Activated effector memory CD4-positive, alpha-beta T cell treated with anti-CD3 and anti-CD28 coated beads, Interleukin-2, amount 50 U/mL, for 16 hours (primary cell): ENCODE measurements at places on chromosomes 5 and 9.

DNA sequence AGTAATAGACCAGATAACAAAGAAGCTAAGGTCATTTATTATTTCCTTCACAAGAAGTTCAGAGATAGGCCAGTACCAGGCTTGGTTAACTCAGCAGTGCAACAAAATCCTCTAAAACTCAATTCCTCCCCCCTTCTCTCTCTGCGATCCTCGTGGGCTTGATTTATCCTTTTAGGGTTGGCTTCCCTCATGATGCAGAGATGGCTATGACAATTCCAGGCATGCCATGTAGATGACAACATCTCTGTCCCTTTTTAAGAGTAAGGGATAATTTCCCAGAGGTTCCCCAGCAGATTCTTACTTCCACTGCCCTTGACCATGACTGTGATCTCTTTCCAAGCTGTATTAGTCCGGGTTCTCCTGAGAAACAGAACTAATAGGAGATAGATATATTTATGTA, 28.7 kb upstream of the DAP start:
- DNase-seq: no peak

DNA sequence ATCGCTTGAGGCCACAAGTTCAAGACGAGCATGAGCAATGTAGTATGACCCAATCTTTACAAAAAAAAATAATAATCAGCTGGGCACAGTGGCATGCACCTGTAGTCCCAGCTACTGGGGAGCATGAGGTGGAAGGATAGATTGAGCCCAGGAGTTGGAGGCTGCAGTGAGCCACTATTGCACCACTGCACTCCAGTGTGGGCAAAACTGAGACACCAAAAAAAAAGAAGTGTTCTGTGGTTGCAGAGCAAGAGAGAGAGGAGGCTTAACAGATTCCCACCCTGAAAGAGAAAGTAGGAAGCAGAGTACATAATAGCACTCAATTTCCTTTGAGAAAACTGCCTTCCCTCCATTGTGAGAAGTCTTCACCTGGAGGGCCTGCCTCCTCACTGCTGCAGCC, 52.6 kb downstream of the ALDH7A1 start:
- DNase-seq: no peak

- DNase-seq: peak; percentile 67
These were observed 686 bp downstream of the BRD9 start for GRCh38 chr5:891837-892393.

DNA sequence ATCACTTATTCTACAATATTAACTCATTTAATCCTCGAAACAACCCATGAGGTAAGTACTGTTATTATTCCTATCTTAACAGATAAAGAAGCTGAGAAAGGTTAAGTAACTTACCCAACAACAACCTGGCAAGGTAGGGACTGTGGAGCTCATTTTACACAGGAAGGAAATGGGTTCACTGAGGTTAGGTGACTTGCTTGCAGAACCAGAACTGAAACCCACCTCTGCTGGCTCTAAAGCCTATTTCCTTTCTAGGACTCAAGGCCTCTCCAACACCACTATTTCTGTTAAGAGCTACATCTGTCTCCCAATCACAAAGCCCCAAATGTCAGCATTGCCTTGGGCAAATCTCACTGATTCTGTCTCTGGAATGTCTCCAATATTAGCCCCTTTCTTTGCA, 38.9 kb upstream of the IFNK start:
- no peak for DNase-seq

DNA sequence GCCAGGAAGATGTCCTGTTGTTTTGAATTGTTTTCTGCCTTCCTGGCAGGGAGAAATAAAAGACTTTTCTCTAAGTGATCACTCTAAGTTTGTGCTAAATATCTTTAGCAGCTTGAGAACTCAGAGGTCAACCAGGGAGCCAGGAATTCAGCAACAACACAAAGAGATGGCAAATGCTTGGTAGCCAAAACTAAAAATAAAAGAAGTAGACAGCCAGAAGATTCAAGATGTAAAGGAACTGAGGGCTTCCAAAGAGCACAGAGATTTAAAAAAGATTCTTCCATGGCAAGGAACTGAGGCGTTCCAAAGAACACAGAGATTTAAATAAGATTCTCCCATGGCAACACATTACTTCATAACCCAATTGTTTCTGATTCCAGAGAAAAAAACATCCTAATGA, 9.6 kb downstream of the DNAH5 start:
- DNase-seq: no peak

- no peak for DNase-seq
These were observed 7.8 kb downstream of the ROR2 start for GRCh38 chr9:91942201-91942600.

GRCh38 chr9:133141833-133142595, 21.0 kb upstream of the RALGDS start:
- DNase-seq: peak; percentile 92

DNA sequence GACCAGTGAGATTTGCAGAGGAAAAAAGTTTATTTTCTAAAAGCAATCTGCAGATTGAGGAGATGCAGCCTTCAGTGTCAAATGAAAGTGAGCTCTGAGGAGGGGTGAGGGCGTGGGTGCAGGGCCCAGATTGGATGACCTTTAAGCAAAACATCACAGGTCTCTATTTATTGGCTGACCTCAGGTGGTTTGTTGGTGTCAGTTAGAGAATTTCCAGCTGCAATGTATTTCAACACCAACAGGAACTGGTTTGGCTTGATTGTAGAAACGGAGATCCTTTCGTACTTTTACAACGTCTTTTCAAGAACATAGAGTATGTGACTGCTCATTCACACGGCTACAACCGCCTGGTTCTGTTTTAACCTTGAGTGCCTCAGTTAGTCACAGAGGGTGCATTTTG, 1069.1 kb downstream of the EFNA5 start:
- no peak for DNase-seq

DNA sequence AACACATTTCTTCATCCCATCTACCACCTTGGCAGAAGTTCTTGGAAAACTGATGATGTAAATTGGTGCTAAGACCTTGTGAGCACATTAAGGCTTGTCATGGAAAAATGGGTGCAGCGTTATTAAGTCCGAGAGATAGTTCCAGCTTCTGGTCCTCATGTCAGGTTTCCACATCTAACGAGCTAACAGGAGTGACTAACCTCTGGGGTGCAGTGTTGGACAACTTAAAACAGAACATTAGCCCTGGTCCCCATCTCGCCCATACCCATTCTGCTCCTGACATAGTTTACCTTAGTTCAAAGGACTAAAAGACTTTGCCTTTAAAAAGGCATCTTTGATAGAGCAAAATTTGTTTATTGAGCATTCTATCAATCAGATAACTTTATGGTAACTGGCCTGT, 128.0 kb downstream of the SLC1A3 start:
- no peak for DNase-seq

DNA sequence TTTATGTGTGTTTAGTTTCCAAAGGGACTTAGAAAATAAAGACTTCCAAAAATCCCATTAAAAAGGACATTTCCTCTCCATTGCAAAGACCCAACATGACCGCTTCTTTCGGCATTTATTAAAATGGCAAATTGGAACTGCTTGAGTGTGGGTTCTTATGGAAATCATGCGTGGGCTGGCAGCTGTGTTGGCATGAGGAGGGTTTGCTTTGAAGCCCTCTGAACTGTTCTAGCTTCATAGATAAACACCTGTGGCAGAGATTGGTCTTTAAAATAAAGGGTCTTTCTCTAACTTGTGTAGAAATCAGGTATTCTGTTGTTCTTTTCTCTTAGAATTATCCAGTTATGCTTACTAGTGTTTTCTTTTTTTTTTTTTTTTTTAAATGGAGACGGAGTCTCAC, 55.9 kb upstream of the TEX48 start:
- DNase-seq: no peak

DNA sequence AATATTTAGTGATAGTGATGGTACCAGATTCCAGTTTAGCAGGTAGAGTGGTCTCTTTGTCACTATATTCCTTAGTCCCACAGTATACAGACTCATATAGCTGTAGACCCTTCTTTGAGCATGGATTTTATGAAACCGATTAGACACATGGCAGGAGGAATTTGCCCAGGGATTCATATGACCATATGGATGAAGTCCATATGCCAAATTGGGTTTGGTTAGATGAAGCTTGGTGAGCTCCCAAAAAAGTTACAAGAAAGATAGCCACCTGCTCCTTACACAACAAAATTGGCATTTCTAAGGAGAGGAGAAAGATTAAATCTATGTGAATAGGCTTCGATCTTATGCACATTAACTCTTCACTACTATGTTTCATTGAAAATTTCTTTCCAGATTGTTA, 211.4 kb downstream of the CWC27 start:
- no peak for DNase-seq

DNA sequence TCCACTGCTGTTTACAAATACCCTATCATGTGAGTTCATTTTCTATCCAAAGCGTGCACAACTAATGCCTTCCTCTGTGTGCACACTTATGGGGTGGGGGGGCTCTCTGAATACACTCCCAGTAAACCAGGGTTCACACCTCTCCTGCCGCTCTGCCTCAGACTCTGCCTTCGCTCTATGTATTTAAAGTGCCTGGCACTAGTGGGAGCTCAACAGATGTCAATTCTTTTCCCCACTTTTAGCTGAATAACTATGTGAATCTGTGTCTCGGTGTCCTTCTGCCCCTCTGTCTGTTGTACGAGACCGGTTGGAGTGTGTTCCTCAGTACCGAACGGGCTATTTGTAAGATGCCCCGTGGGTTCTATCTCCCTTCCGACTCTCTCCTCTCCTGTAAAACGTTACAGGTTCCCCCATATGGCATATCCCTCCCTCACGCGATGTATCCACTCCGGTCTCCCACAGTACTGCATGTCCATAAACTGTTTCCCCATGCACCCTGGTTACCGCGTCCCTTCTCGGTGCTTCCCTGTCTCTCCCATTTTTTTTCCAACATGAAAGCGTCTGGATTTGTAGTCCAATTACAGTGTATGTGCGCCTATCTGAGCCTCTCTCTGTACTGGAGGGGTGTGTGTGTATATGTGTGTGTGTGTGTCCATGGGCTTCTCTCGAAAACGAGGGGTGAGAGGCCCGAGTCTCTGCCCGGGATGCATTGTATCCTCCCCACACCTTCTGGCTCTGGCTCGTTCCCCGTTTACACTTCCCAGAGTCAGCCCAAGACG, 1.6 kb downstream of the ELL2 start:
- no peak for DNase-seq
